CD4-positive, alpha-beta T cell treated with Interleukin-4 for 4 hours (primary cell): ENCODE measurements at places on chromosomes 3 and 15.

- no peak for DNase-seq
These were observed 184.7 kb upstream of the LINGO1 start for GRCh38 chr15:77817434-77817833.

DNA sequence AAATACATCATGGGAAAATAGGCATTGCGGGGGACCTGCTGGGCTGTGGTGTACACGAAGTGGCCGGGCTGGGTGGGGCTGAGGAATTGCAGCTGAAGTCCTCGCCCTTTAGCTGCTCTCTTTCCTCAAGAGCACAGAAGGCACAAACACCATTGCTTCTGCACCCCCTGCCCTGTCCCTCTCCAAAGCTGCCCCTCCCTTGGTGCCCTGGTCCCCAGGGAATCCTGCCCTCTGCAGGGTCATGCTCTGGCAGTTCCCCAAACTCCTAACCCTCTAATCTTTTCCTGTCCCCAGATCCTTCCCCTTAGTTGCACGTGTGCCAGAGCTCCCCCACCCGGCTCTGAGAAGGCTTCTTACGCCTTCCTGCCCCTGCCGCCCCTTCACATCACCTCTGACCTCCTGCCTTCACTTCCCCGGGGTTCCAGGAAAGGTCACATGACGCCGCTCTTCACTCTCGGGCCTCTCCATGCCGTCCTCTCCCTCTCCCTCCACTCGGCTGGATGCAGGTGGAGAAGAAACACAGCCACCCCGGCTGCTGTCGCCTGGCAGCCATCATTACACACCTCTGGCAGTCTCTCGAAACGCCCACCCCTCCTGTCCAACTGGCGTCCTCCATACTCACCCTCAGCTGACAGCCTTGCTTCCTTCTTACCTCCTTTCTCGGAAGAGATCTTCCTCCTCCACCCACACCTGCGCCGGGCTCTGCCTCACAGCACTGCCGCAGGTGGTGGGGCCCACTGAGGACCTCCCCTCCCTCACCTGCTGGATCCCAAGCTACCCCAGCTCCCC lies 6.9 kb upstream of the PCSK6 start:
- no peak for DNase-seq

DNA sequence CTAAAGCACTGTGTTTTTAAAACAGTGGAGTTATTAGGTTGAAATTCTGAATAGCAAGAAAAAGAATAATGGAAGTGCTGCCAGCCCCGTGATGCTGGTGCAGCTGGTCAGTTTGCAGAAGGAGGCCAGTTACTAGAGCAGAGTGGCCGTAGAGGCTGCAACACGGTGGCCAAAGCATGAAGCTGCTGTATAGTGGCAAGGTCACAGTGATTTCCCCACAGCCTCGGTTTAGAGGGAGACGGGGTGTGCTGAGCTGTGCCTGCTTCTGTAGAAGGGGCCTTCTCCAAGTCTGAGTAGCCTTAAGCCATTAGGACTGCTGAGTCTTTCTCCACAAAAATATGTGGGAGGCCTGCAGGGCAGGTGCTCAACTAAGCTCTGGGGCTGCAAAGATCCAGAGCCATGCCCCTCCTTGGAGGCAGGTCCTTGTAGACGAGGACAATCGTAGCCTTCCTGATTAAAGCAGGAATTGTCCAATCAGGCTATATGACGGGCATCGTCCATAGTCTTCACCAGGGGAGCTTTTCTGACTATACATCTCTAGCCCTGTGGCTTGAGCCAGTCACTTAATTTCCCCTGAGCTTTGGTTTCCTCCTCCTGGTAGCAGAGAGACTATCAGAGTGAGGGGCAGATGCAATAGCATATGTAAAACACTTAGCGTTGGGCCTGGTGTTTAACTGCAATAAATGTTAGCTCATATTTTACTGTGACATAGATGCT lies 151.6 kb downstream of the PGPEP1L start:
- no peak for DNase-seq

- no peak for DNase-seq
These were observed 93.8 kb downstream of the DNAJB8 start for GRCh38 chr3:128372707-128373533.

- DNase-seq = no peak
These were observed 64.9 kb upstream of the SPRED1 start for GRCh38 chr15:38187630-38188313.
